ENCODE measurements at places on chromosomes 5 and 9.

DNA sequence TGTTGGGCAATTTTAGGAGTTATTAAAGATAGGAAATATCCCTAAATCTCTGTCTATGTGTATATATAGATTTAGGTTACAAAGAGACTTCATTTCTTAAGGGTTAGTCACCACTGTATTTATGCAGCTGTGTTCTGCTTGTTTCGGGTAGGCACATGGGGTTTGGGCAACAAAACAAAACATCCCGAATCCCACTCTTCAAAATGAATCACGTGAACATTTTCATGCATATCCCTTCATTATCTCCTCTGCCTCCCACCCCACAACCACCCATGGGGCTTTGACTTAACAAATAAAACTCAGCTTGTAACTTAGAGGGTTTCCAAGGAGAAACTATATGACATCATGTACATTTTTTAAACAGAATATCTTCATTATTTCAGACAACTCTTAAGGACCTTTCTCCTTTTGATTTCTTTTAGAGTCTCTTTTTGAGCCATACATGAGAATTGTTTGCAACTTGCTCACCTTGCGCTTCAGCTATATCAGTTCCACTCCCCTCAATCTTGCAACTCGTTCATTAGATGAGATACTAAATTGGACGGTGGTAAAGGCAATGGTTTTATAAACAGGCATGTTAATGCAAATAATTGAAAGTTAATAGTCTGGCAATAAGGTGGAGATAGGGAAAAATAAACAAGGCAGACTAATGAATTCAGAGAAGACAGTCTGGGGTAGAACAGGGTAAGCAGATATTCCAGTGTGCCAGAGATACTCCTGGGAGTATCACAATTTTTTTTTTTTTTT is 136.7 kb downstream of the CD180 start:
- no peak for DNase-seq

DNA sequence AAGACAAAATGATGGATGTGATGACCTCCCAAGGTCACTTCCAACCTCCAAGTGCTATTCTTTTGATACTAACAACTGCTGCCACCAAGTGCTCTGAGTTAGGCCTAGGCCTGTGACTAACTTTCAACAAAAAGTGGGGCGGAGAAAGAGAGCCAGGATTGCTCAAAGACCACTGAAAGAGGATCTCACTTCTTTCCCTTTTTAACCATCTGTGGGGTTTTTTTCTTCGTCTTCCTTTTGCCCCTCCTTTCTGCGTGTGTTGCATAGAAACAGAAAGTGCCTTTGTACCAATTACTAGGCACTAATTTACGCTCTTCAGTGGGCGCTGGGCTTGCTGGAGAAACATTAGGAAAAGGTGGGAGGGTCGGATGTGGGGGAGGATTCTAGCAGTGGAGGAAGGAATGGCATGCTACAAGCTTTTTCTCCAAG is 8.0 kb downstream of the KLF9 start:
- DNase-seq: no peak

DNA sequence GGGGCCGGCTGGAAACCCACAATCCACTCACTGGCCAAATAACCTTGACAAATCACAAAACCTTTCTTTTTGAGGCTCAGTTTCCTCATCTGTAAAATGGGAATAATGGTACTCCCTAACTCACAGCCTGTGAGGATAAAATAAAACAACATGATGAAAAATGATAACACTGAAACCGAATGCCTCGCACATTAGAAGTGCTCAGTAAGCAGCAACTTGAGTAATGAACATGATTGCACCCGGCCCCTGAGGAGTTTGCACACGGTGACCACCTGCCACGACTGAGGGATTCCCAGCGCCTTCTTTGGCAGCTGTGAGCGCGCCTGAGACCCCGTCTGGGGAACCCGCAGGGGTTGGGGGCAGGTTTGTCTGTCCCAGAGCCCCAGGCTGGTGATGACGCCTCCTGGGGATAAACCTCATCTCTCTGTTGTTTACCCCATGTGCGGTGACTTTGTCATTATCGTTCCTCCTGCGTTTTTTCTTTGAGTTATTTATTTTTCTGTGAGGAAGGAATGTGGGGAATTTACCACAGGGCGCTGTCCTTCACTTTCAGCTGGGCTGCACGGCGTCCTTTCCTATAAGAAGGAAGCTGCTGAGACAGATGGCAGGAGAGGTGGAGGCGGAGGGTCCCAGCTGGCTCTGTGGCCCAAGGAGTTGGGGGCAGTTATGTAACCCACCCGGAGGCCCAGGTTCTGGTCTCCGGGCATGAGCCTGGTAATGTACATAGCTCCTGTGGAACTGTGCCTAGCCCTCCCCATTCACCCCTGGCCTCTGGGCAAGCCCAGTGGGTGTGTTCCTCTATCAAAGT is 3.0 kb upstream of the SYNPO start:
- no peak for DNase-seq

DNA sequence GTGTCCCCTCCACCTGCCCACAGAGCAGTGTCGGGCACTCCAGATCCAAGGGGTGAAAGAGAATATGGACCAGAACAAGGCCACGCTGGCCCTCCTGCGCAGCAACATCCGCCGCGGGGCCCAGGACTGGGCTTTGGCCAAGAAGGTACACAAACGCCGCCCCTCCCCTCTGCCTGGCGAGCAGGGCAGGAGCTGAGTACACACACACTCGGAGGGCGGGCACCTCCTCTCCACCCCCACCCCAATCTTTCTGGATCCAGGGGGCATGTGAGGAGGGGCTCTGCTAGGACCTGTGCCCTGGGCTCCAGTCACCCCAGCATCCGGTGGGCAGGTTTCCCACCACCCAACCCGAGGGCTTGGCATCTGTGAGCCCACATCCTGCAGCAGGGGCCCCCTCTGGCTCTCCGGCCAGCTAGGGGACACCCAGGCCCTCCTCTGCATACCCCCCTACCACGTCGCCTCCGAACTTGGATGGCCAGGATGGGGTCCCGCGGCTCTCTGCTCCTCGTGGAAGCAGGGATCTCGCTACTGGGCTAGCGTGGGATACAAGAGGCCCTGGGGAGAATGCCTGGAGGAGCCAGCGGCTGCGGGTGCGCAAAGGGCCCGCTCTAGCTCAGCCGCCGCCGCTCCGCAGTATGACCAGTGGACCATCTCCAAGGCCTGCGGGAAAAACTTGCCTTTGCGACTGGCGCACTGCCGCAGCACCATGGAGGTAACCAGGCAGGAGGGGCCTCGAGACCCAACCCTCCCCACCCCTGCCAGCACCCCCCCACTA is 3.1 kb downstream of the CCDC183 start:
- no peak for DNase-seq

- no peak for DNase-seq
Observed at GRCh38 chr9:95286151-95286550, 31.4 kb downstream of the FANCC start.

DNA sequence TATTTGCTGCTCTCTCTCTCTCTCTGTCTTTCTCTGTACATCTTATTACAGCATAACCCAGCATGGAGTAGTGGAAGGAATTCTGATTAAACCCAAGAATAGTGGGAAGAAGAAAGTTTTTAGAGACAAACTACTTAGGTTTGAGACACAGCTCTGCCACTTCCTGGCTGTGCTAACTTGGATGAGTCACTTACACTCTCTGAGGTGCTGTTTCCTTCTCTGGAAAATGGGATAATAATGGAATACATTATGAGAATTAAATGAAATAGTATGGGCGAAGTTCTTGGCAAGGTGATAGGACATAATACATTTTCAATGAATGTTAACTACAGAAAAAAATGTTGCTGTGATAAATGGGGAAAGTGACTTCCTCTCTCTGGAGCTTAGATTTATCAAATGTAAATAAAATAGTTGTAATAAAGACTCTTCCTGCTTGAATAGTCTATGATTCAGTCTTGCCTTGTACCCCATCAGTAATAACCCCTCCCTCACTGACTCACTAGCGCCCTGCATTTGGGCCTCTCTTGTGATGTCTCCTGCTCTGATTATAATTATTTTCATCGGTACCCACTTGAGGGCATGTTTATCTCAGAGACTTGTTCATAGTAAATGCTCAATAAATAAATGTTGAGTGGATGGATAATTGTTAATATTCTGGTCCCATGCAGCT is 27.6 kb downstream of the KIF4B start:
- DNase-seq: no peak

GRCh38 chr5:141657937-141658545 is 6.8 kb upstream of the FCHSD1 start:
- no peak for DNase-seq

DNA sequence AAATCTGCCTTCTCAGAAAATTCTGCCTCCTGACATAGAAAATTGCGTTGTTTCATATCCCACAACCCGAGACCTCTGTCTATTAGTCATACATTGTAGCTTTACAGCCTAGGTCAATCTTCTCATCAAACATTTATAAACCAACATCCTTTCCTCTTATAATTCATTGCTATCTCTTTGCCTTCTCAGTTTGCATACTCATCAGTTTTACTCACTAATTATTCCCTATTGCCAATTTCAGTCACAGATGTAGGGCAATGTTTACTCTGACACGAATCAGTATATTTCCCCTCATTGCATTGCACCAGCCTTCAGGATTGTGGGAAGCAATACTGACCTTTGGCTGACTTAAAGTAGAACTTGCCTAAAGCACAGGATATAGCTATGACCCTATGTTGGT is 247.2 kb downstream of the CEMIP2 start:
- no peak for DNase-seq

DNA sequence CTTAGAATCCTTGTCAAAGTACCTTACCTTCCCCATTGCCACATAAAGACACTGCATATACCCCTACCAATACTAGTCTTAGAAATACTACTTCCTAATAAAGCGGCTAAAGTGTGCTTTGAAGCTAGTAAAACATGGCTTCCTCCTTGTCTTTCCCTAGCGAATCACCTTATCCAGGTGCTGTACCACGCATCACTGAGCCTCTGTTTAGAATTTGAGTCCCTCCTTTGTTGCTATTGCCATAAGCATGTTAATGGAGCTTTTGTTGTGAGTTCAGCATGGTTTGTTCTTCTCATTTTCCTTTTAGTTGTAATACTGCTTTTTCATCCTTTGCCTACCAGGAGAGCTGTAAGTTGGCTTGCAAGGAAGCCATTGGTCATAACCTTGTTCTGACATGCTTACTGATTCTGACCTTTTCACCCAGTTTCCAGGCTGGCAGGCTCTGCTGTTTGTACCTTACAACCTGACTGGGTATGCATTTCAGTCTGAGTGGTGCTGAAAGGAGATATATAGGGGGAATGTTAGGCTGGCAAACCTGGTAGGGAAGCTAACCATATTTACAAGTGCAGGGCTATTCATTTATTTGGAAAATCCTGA is 49.8 kb downstream of the LMNB1 start:
- no peak for DNase-seq

- DNase-seq: no peak
Observed at GRCh38 chr5:2904956-2905355, 153.5 kb upstream of the IRX2 start.

DNA sequence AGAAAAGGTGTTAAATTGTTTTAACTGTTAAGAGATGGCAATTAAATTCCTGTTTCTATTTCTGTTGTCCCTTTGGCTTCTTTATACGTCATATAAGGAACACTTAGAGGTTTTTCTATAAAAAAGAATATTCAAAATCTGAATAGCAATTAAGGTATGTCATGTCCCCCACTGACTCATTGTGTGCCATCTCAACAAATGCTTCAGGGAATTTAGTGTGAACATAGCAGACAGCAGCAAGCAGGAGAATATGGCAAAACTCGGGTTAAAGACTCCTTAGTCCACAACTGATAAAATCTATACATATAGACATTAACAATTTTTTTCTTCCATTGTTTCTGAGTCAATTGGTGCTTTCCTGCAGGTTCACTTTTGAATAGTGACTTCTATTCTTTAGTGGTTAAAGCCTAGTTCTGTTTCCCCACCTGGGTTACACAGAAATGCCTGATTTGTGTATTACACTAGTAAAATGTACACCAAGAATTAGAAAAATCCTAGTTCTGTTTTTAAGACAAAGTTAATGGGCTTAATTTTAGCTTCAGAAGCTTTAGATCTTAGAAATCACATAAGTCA is 17.9 kb upstream of the RPS23 start:
- no peak for DNase-seq

DNA sequence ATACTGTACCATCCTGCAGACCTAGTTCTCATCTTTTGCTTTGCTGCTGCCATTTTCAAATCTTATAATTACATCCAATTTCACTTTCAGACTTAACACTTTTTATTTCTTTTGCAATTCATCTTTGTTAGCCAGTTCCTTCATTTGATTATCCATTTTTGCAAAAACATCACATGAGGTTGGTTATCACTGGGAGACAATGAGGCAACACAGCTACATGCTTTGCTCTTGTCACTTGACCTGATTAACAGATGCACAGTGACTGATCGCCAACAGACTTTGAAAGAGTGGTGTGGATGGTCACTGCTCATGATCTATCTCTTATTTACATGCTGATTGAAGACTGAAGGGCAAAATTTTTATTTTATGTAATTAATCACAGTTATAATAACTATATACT is 17.0 kb upstream of the RNF20 start:
- DNase-seq: no peak

GRCh38 chr9:37295796-37296195 is 126.7 kb upstream of the GRHPR start:
- no peak for DNase-seq

GRCh38 chr5:61887271-61887670 is 418.7 kb upstream of the KIF2A start:
- DNase-seq: no peak

DNA sequence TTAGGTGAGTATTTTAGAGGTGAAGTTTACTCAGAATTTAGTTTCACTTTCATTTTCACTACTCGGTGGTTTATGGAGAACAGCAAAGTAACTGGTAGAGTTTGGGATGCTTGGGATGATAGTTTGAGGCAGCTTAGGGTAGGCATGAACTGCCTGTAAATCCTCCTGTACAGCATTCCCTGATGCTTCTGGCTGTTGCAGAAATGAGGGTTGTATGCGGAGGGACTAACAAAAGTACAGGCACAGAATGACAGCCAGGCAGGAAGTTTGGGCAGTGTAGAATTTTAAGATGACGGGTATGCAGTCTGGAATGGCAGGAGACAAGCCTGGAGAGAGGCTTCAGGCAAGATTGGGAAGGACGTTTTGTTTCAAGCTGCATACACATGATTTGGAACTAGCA is 48.0 kb upstream of the FAM120AOS start:
- no peak for DNase-seq

DNA sequence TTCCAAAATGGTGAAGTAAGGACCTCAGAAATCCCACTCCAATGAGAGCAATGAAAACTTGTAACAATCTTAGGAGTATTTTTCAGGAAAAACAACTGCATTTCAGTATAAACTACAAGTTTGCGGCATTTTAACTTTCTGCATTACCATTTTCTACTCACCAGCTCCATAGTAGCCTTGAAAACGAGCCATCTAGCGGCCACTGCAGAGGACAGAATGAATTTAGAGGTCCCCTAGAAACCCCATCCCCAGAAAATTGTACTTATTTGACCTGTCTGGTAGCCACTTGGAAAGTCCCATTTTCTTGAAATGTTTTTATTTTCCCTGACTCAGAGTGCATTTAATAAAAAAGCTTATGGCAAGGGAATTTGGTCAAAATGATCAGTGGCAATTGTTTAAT is 205.4 kb upstream of the ITGA1 start:
- DNase-seq: no peak

- DNase-seq: no peak
Observed at GRCh38 chr5:100667161-100667630, 132.0 kb downstream of the FAM174A start.

- DNase-seq: no peak
Observed at GRCh38 chr5:125584140-125584520, 837.7 kb upstream of the ZNF608 start.

- DNase-seq: peak; percentile 29
Observed at GRCh38 chr5:172280929-172281328, 2.6 kb downstream of the UBTD2 start.

GRCh38 chr9:121284733-121285451 is 16.9 kb downstream of the GSN start:
- DNase-seq: no peak

All from D341Med (cell line).